ENCODE measurements at places on chromosomes 5 and 9.

- no peak for DNase-seq
These were observed 306.4 kb upstream of the PANK3 start for GRCh38 chr5:168885324-168886120.

- no peak for DNase-seq
These were observed 232.0 kb downstream of the CHSY3 start for GRCh38 chr5:130136300-130136699.

DNA sequence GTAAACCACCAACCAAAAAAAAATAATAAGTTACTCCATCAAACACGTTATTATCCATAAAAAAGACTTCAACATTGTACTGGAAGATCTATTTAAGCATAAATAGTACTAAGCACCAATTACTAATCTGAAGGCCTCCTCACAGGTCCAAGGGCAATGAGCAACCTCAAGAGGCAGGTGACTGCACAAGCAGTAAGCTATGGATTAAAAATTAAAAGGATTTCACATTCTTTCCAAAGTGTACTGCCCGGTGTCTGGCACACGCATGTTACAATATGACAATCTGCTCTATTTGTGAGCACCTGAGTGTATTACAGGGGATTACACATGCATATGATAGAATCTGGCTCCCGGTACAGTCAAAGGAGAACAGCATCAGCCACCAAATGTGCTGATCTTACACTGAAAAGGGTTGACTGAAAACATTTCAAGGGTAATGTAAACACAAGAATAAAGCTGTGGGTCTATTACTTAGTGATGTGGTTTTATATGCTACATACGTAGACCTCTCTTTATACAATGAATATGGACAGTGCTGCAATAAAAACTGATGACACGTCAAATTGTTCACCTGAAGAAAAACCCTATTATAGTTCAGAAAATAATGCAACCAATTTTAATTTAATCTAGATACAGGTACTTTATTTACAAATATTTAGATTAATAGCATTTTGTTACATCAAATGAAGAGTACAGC, 22.8 kb downstream of the RAB14 start:
- no peak for DNase-seq

GRCh38 chr9:4750023-4750673, 9.1 kb upstream of the AK3 start:
- no peak for DNase-seq
